ENCODE measurements at places on chromosomes 12 and 14. TPM values are rescaled to one million over a fixed set of nuclear protein-coding genes. Genes with fewer than 3 reads are reported as not detected.

PTGDR gene
- total RNA-seq, result 0.41 TPM

FITM1 gene
- total RNA-seq, result 0.41 TPM

SLC6A15 gene
- total RNA-seq, result 81.1 TPM

NID2 gene
- 8.2 TPM for total RNA-seq

GRCh38 chr12:4293966-4294505 is 20.5 kb downstream of the CCND2 start:
- DNase-seq, result no peak

- DNase-seq, result no peak
Measured at GRCh38 chr14:61429316-61429715, 107.9 kb downstream of the PRKCH start.

GRCh38 chr12:132152953-132153352 is 8.7 kb downstream of the NOC4L start:
- DNase-seq, result no peak

DNA sequence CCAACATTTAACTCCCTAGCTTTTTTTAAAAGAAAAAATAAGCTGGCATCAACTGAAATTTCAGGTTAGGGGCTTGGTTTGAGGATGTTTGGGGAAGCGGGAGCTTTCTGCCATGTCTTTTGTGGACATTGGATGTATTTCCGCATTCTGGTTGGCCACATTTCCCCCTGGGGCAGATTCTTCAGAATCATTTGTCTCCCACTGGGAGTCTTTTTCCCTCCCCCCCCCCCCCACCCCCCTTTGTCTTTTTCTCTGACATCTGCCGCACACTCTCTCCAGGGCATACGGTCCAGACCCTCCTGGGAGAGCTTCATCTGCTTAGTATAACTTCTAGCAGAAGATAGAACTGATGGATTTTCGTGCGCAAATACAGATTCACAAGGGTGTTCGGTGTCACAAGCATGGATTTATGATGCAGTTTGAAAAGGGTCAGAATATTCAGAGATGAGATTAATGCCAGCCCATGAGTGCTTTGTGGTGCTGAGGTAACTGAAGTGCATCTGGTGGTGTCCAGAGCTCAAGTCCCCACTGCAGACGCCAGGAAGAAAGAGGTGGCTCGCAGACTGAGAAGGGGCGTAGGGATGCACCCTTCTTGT is 40.2 kb downstream of the ETV6 start:
- no peak for DNase-seq

GRCh38 chr12:10668526-10668925 is 5.3 kb downstream of the STYK1 start:
- DNase-seq, result no peak
